Naive thymus-derived CD4-positive, alpha-beta T cell (primary cell): ENCODE measurements at places on chromosomes 16 and 17. TPM values are rescaled to one million over a fixed set of nuclear protein-coding genes. Genes with fewer than 3 reads are reported as not detected.

GRCh38 chr16:11252482-11252931 is 3.5 kb downstream of the SOCS1 start:
- H3K4me3 ChIP-seq: peak overlapping the region; percentile 85
- H3K36me3 ChIP-seq: peaks cover 8% of the 10 kb centered on the region
- peaks cover 41% of the 10 kb centered on the region for H3K4me1 ChIP-seq
- peak overlapping the region; percentile 48 for H3K27ac ChIP-seq
- no peaks in the 10 kb centered on the region for H3K27me3 ChIP-seq
- no peak for DNase-seq

DNA sequence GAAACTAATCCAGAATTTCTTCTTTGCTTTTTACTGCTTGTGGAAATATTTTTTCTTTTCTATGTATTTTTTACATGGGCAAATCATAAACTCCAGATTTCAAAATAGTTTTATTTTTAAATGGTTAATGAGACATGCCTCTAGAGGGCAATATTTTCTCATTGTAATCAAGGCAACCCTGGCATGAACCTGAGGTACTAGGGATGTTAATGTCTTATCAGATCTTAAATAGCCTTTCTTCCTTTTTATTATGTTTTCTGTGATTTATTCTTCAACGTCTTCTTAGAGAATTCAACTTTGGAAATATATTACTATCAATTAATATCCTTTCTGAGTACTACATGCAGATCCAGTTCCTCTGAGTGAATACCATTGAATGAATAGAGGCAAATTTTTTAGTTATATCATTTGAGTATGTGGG is 324.7 kb downstream of the BCAS3 start:
- H3K36me3 ChIP-seq: no peaks in the 10 kb centered on the region
- H3K27ac ChIP-seq: no peak overlapping the region
- H3K4me1 ChIP-seq: no peaks in the 10 kb centered on the region
- H3K27me3 ChIP-seq: no peaks in the 10 kb centered on the region
- no peak overlapping the region for H3K4me3 ChIP-seq

GRCh38 chr17:69900829-69901228 is 174.2 kb upstream of the KCNJ16 start:
- H3K27me3 ChIP-seq: no peaks in the 10 kb centered on the region
- H3K4me1 ChIP-seq: no peaks in the 10 kb centered on the region
- no peaks in the 10 kb centered on the region for H3K36me3 ChIP-seq
- no peak overlapping the region for H3K4me3 ChIP-seq
- no peak overlapping the region for H3K27ac ChIP-seq

GRCh38 chr17:28406473-28406814 is 432 bp upstream of the SLC46A1 start:
- peak overlapping the region; percentile 27 for H3K4me3 ChIP-seq
- no peaks in the 10 kb centered on the region for H3K36me3 ChIP-seq
- H3K27ac ChIP-seq: peak overlapping the region; percentile 52
- no peaks in the 10 kb centered on the region for H3K4me1 ChIP-seq

- H3K36me3 ChIP-seq: peaks cover 8% of the 10 kb centered on the region
- H3K27ac ChIP-seq: no peak overlapping the region
- no peak for DNase-seq
- H3K4me3 ChIP-seq: no peak overlapping the region
- no peaks in the 10 kb centered on the region for H3K4me1 ChIP-seq
- H3K27me3 ChIP-seq: no peaks in the 10 kb centered on the region
These were observed 10.6 kb downstream of the GTF3C1 start for GRCh38 chr16:27539120-27539519.

DNA sequence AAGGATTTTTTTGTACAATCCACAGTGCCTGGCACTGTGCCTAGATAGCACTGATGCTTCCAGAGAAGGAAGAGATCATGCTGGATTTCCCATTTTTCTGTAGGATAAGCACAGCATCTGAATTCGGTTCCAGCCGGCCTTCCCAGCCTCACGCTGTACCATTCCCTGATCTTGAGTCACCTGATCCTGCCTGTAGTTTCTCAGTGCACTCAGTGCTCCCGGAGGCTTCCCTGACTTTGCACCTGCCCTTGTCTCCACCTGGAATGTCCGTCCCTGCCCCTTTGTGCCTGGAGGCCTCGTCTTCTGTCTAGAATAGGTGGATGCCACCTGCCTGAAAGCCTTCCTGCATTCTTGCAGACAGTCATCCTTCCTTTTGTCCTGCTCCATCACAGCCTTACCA is 179.9 kb downstream of the CCDC182 start:
- no peak overlapping the region for H3K27ac ChIP-seq
- no peak for DNase-seq
- H3K36me3 ChIP-seq: no peaks in the 10 kb centered on the region
- H3K27me3 ChIP-seq: no peaks in the 10 kb centered on the region

DNA sequence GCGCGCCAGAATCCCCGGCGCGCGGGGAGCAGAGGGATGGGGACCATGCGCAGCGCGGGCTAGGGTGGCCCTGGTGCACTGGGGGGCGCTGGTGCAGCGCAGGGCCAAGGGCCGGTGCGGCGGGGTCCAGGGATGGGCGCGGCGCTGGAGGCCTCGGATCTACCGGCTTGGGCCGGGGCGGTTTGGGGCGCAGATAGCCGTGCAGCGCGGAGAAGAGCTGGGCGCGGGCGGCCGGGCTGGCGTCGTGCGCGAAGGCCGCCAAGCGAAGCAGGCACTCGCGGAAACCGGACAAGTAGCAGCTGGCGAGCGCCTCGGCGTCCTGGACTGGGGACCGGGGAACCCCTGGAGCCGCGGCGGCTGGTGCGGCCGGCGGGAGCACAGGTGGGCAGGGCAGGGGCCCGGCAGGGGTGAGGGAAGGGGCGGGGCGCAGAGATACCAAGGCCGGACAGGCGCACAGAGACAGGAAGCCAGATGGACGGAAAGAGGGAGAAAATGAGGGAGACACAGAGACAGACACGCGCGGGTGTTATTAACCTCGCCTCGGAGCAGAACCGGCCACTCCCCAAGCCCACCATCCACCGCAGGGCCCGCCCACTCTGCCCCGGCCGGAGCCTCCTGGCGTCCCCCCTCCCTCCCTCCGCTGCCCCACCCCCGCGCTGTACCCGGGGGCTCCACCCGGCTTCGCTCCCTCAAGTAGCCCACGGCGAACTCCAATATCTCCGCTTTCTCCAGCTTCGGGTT is 2.1 kb downstream of the HES7 start:
- peaks cover 61% of the 10 kb centered on the region for H3K4me1 ChIP-seq
- no peaks in the 10 kb centered on the region for H3K36me3 ChIP-seq
- no peak for DNase-seq
- no peak overlapping the region for H3K27ac ChIP-seq
- H3K27me3 ChIP-seq: peaks cover 3% of the 10 kb centered on the region

DNA sequence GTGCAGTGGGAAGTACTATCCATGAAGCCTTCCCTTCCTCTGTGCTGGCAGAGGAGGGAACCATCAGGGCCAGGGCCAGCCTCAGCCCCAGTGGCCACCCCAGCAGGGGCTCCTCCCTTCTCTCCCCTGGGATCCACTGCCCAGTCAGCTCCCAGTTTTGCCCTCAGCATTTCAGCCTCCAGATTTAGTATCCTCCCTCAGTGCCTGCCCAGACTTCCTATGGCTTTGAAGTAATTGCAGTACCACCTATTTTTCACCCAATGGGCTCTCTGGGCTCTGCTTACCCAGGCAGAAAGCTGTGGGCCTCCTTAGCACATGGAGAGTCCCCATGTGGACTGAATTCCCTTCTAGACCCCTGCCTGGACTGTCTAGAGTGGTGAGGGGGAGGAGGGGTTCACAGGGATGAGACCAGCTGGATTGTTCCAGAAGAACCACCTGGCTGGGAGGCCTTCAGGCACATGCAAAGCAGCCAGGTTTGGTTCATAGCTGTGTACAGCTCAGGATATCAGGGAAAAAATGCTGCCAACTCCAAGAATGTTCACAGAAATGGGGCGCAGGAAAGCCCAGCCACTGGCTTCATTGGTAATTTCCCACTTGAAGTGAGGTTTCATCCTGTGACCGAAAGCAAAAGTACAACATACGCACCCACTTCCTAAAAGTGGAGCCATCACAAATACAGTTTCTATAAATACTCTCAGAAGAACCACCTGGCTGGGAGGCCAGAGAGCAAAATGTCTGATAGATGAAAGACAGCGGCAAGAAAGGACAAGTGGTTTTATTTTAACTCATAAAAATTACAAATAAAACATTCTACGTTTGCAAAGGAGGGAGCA is 15.2 kb upstream of the HERPUD1 start:
- no peaks in the 10 kb centered on the region for H3K36me3 ChIP-seq
- H3K27me3 ChIP-seq: no peaks in the 10 kb centered on the region
- H3K27ac ChIP-seq: peak overlapping the region; percentile 31
- H3K4me3 ChIP-seq: peak overlapping the region; percentile 15
- H3K4me1 ChIP-seq: peaks cover 15% of the 10 kb centered on the region

GRCh38 chr17:20270369-20270768 is 197.0 kb downstream of the LGALS9B start:
- peaks cover 78% of the 10 kb centered on the region for H3K4me1 ChIP-seq
- H3K4me3 ChIP-seq: no peak overlapping the region
- no peak for DNase-seq
- no peaks in the 10 kb centered on the region for H3K27me3 ChIP-seq

DNA sequence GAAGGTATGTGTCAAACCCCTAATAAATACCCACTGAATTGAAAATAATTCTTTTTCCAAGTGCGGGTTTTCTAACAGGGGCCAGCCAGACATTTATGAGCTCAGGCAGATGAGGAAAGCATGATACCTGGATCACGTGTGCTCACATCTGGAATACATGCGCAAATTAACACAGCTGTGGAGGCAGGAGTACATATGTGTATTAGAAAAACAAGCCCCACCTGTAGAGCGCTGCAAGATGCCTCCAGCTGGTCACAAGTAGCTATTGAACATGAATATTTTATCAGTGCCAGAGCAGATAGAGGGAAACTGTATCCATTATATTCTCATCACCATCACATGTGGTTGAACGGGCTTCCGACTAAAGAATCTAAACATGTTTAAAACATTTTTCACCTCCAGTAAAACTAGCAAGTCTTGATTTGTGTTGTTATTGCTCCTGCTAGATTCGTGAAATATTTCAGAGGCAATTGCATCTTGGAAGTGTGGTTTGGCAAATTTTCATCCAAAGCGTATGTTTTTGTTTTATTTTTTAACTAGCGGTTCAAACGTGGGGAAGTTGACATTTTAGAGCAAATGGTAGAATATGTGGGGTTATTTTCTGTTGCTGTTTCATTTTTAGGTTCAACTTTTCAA is 482.8 kb downstream of the CDH13 start:
- no peak overlapping the region for H3K4me3 ChIP-seq
- no peaks in the 10 kb centered on the region for H3K36me3 ChIP-seq
- no peak for DNase-seq
- no peaks in the 10 kb centered on the region for H3K4me1 ChIP-seq
- H3K27me3 ChIP-seq: no peaks in the 10 kb centered on the region
- no peak overlapping the region for H3K27ac ChIP-seq

- no peaks in the 10 kb centered on the region for H3K36me3 ChIP-seq
- no peak for DNase-seq
- H3K4me1 ChIP-seq: no peaks in the 10 kb centered on the region
- H3K27ac ChIP-seq: no peak overlapping the region
- H3K27me3 ChIP-seq: no peaks in the 10 kb centered on the region
- H3K4me3 ChIP-seq: no peak overlapping the region
These were observed 1.0 kb upstream of the ANKRD40CL start for GRCh38 chr17:50768346-50768761.

- H3K27ac ChIP-seq: no peak overlapping the region
- no peak overlapping the region for H3K4me3 ChIP-seq
- no peaks in the 10 kb centered on the region for H3K36me3 ChIP-seq
These were observed 4.1 kb downstream of the DLX3 start for GRCh38 chr17:49990921-49991320.

DNA sequence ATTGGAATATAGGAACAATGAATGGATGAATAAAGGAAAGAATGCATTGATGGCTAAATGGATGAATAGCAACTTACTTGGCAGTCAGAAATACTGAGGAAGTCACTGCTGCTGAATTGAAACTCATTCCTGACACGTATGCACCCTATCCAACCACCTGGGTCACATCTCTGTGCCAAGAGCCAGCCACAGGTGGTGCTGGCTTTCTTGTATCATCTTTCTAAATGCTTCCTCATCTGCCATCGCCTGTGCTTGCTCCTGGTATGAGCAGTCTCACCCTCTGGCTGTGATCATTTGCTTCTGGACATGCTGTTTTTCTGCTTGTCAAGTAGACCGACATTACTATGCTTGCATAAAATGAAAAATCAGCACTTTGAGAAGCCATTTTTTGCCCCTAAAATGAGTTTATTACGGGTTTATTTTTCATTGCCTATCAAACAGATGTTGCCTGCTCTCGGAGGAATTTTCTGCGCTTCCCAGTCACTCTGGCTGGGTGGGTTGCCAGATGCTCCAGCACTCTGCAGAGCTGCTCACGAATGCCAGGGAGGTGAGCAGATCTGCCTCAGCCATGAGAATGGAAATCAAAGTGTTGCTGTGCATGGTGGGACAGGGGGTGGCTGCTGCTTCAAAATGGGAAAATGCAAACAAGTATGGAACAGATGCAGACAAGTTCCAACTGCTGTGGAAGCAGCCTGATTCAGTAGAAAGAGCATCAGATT is 1349.6 kb upstream of the CDH8 start:
- no peaks in the 10 kb centered on the region for H3K36me3 ChIP-seq
- no peaks in the 10 kb centered on the region for H3K27me3 ChIP-seq
- H3K27ac ChIP-seq: no peak overlapping the region
- H3K4me3 ChIP-seq: no peak overlapping the region

GRCh38 chr17:81909966-81910839 is 996 bp downstream of the PCYT2 start:
- H3K36me3 ChIP-seq: peaks cover 67% of the 10 kb centered on the region
- peak overlapping the region; percentile 70 for H3K4me3 ChIP-seq
- H3K4me1 ChIP-seq: peaks cover 7% of the 10 kb centered on the region
- H3K27me3 ChIP-seq: no peaks in the 10 kb centered on the region

Gene SSTR5
- not detected for total RNA-seq

Gene KRTAP16-1
- total RNA-seq: not detected

Gene MEOX1
- total RNA-seq: 0.51 TPM

Gene PKMYT1
- total RNA-seq: not detected

Gene CA7
- total RNA-seq: not detected

Gene TBC1D28
- total RNA-seq: not detected

Gene GP1BA
- total RNA-seq: not detected

Gene HCRT
- not detected in 2 replicates for total RNA-seq
